Activated naive CD4-positive, alpha-beta T cell treated with anti-CD3 and anti-CD28 coated beads for 36 hours (primary cell): ENCODE measurements at places on chromosomes 11 and 22.

GRCh38 chr22:44930711-44931035, 79.1 kb downstream of the PHF21B start:
- no peaks in the 10 kb centered on the region for H3K27me3 ChIP-seq
- H3K27ac ChIP-seq, result no peak overlapping the region
- H3K4me3 ChIP-seq, result no peak overlapping the region
- no peaks in the 10 kb centered on the region for H3K4me1 ChIP-seq
- DNase-seq, result no peak
- no peaks in the 10 kb centered on the region for H3K36me3 ChIP-seq

DNA sequence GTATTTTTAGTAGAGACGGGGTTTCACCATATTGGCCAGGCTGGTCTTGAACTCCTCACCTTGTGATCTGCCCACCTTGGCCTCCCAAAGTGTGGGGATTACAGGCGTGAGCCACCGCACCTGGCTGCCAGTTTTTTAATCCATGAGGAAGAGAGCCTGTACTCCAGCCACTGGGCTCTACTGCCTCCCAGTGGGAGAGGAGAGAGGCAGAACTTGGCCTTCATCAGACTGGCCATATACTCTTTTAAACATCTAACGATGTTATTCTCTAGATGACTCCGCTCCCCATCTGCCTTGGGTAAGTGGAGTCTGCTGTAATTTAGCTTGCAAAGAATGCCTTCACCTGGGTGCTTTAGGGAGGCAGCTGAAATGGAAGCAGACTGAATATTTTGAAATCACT, 34.6 kb downstream of the SLC6A5 start:
- H3K36me3 ChIP-seq, result no peaks in the 10 kb centered on the region
- no peaks in the 10 kb centered on the region for H3K4me1 ChIP-seq
- no peak overlapping the region for H3K27ac ChIP-seq
- H3K4me3 ChIP-seq, result no peak overlapping the region

DNA sequence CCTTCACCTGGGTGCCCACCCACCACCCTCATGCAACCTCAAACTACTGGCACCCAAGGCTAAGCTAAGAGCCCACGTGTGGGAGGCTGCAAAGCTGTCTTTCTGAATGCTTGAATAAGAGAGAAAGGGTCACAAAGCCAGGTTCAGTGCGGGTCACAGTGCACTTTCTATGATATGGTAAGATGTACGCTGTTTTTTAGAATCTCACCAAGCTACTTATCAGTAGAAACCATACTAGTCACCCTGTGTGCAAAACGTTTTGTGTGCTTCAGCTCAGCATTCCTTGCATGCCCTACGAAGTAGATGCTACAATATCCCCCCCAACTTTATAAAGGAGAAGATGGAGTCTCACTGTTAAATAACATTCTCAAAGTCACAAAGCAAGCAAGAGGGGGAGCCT, 14.9 kb downstream of the P2RX3 start:
- no peak for DNase-seq
- H3K4me3 ChIP-seq, result no peak overlapping the region
- H3K36me3 ChIP-seq, result peaks cover 1% of the 10 kb centered on the region
- H3K4me1 ChIP-seq, result peaks cover 3% of the 10 kb centered on the region
- no peak overlapping the region for H3K27ac ChIP-seq

DNA sequence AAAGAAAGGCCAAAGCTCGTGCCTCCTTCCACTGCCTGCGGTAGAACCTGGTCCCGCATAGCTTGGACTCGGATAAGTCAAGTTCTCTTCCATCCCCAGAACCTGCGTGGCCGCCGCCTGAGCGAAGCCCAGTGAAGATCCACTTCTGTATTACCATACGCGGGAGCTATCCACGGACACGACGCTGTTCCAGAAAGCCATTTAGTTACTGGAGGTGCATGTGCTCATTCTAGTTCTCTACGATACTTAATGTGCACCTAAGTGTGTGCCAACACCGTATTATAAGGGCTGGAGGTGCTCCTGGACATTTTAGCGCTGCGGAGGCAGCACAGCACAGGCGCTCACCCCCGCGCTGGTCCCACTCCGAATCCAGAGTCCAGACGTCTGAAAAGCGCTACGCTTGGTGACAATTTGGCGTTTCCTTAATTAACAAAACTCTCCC, 1.4 kb downstream of the WT1 start:
- H3K4me3 ChIP-seq, result no peak overlapping the region
- H3K27me3 ChIP-seq, result peaks cover 75% of the 10 kb centered on the region
- H3K27ac ChIP-seq, result no peak overlapping the region
- peaks cover 41% of the 10 kb centered on the region for H3K4me1 ChIP-seq

DNA sequence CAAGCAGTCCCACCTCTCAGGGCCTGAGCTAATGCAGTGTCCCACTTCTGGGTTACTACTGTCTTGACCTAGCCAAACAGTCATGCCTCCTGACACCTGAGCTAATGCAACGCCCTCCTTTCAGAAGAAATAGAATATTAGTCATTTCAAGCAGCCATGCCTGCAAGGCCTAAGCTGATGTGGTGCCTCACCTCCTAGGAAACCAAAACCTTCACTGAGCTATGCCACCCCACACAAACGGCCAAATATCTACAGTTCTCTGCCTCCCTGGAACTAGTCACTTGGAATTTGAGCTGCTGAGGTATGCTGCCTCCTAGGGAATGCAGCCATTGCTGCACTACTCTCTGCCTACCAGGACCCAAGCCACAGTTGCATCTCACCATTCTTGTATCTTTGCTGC, 8.3 kb upstream of the MS4A6E start:
- H3K27ac ChIP-seq, result no peak overlapping the region
- H3K27me3 ChIP-seq, result peaks cover 21% of the 10 kb centered on the region

DNA sequence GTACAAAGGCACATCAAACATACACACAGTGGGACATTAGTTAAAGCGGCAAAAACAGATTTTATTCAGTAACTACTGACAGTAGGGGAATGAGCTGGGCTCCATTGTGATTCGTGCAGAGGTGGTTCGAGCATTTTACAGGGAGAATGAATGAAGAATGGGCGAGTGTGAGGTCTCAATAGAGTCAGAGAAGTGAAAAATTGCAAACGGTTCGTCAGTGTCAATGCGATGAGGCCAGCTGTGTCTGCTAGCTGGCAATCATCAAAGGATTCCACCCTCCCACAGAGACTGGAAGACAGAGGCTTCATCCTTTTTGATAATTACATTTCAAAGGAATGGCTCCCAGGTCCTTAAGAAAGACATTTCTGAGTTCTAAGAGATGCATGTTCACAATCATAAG, 17.4 kb downstream of the OR4D9 start:
- H3K36me3 ChIP-seq, result no peaks in the 10 kb centered on the region
- peaks cover 2% of the 10 kb centered on the region for H3K27me3 ChIP-seq
- H3K27ac ChIP-seq, result no peak overlapping the region
- no peaks in the 10 kb centered on the region for H3K4me1 ChIP-seq
- H3K4me3 ChIP-seq, result no peak overlapping the region

DNA sequence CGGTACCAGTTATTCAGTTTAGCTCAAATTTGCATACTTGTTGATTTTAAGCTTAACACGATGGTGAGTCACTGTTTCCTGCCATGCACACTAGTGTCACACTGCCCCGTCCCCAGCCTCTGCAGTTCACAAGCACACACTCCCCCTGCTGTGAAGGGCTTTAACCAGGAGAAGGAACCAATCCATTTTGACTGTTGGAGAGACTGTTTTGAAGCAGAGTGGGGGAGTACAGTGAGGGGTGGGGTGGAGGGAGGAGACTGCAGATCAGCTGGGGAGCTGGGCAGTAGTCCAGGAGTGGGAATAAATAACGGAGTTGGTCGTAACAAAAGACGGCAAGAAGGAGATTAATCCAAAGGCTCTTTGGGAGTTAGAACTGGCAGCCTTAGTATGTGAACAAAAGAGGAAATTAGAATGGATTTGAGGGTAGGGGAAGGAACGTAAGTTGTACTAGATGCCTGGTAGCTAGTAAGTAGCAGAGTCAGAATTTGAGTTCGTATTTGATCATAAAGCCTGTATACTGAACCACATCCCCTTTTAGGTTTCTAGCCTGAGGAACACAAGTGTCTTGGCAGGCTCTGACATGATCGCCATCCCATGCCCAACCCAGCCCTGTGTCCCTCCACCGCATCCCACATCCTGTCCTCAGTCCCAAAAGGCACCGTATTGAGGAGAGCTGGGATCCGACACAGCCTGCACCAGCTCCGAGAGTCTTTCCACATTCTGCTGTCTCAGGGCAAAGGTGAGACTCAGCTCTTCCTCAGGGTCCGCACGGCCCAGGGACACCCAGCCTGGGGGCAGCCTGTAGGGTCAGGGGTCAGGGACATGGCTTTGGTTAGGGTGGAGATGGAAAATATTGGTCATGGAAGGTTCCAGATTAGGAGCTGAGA, 862 bp downstream of the TPP1 start:
- H3K4me3 ChIP-seq, result no peak overlapping the region
- DNase-seq, result peak; percentile 76
- H3K36me3 ChIP-seq, result peaks cover 5% of the 10 kb centered on the region
- no peaks in the 10 kb centered on the region for H3K27me3 ChIP-seq
- no peak overlapping the region for H3K27ac ChIP-seq

DNA sequence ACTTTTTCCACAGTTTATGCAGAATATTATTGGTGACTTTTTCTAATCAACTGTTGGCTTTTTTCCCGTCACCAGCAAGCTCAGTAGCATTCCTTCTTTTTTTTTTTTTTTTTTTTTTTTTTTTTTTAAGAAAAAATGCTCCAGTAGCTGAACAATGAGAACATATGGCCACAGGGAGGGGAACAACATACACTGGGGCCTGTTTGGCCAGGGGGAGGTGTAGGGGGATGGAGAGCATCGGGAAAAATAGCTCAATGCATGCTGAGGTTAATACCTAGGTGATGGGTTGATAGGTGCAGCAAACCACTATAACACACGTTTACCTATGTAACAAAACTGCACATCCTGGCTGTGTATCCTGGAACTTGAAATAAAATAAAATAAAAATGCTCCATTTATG, 82.5 kb downstream of the ARHGAP42 start:
- no peaks in the 10 kb centered on the region for H3K36me3 ChIP-seq
- no peak for DNase-seq
- H3K27me3 ChIP-seq, result peaks cover 4% of the 10 kb centered on the region
- no peak overlapping the region for H3K27ac ChIP-seq
- H3K4me3 ChIP-seq, result no peak overlapping the region
- H3K4me1 ChIP-seq, result no peaks in the 10 kb centered on the region

- no peak overlapping the region for H3K27ac ChIP-seq
- DNase-seq, result no peak
- no peaks in the 10 kb centered on the region for H3K36me3 ChIP-seq
- no peaks in the 10 kb centered on the region for H3K4me1 ChIP-seq
Measured at GRCh38 chr22:48432781-48433518, 1394.7 kb downstream of the BRD1 start.

DNA sequence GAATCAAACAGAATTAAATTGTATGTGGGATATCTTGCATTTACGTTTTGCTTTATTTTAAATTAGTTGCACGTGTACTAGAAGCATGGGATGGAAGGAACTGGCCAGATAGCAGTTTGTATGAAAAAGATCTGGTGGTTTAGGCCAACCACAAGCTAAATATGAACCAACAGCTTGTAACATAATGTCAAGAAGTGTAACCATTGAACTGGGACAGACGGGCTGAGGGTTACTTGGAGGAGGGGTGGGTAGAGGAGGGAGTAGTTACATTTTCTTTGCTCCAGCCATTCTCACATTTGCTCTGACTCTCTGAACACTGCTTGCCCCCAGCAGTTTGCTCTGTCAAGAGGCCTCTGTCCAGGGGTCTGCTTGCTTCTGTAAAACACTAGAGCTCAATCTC, 31.7 kb upstream of the CXCR5 start:
- peaks cover 5% of the 10 kb centered on the region for H3K4me1 ChIP-seq
- H3K27ac ChIP-seq, result no peak overlapping the region
- H3K27me3 ChIP-seq, result no peaks in the 10 kb centered on the region
- no peak overlapping the region for H3K4me3 ChIP-seq
- H3K36me3 ChIP-seq, result no peaks in the 10 kb centered on the region

GRCh38 chr22:36486619-36487384, 5.4 kb upstream of the TXN2 start:
- H3K27me3 ChIP-seq, result no peaks in the 10 kb centered on the region
- DNase-seq, result peak; percentile 70
- H3K4me3 ChIP-seq, result no peak overlapping the region
- peaks cover 3% of the 10 kb centered on the region for H3K4me1 ChIP-seq

DNA sequence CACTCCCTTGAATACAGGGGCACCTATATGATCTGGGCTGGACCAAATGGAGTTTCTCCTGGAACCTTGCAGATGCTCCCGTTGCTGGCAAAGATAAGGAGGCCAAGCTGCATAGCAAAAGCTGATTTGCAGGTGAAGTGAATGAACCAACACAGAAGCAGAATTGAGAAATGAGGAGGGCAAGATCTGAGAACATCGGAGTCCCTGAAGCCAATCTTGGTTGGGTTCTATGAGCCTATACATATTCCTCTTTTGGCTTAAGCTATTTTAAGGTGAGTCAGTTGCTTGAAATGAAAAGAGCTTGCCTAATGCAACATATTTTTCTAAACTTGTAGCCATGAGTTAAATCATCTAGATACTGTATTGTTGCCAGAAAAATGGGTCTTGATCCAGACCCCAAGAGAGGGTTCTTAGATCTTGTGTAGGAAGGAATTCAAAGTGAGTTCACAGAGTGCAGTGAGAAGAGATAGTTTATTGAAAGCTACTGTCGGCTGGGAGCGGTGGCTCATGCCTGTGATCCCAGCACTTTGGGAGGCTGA, 23.5 kb downstream of the WEE1 start:
- peaks cover 20% of the 10 kb centered on the region for H3K4me1 ChIP-seq
- H3K4me3 ChIP-seq, result no peak overlapping the region
- no peaks in the 10 kb centered on the region for H3K36me3 ChIP-seq
- DNase-seq, result no peak

GRCh38 chr22:43828998-43829782, 17.1 kb upstream of the EFCAB6 start:
- H3K27me3 ChIP-seq, result peaks cover 5% of the 10 kb centered on the region
- H3K4me1 ChIP-seq, result no peaks in the 10 kb centered on the region
- H3K36me3 ChIP-seq, result no peaks in the 10 kb centered on the region
- DNase-seq, result no peak

- no peaks in the 10 kb centered on the region for H3K4me1 ChIP-seq
- no peak overlapping the region for H3K4me3 ChIP-seq
- no peak overlapping the region for H3K27ac ChIP-seq
- H3K27me3 ChIP-seq, result peaks cover 3% of the 10 kb centered on the region
- H3K36me3 ChIP-seq, result no peaks in the 10 kb centered on the region
Measured at GRCh38 chr11:83611031-83611430, 324.9 kb upstream of the CCDC90B start.

DNA sequence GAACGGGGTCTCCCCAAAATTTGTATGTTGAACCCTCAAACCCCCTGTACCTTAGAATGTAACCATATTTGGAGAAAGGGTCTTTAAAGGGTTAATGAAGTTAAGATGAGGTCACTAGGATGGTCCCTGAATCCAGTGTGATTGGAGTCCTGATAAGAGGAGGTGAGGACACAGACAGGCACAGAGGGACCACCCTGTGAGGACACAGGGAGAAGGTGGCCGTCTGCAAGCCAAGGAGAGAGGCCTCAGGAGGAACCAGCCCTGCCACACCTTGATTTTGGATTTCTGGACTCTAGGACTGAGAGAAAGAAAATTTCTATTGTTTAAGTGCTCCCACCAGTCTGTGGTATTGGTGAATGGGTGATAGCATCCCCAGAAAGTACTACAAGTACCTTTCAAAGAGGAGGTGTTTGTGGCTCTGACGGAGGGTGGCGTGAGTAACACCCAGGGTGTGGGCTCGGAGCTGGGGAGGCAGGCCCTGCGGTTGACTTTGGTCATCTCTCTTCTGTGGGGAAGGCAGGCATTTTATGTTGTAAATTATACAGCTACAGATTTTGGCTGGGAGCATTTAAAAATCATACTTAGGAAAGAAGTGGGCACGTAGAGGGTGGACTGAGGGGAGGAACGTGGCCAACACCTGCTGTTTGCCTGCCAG, 13.8 kb downstream of the MRGPRF start:
- H3K27me3 ChIP-seq, result no peaks in the 10 kb centered on the region
- DNase-seq, result no peak
- H3K4me3 ChIP-seq, result no peak overlapping the region
- no peaks in the 10 kb centered on the region for H3K4me1 ChIP-seq

- no peaks in the 10 kb centered on the region for H3K36me3 ChIP-seq
- DNase-seq, result peak; percentile 69
- H3K27me3 ChIP-seq, result peaks cover 3% of the 10 kb centered on the region
- H3K4me1 ChIP-seq, result peaks cover 10% of the 10 kb centered on the region
- no peak overlapping the region for H3K4me3 ChIP-seq
Measured at GRCh38 chr11:45527898-45528297, 137.5 kb downstream of the CHST1 start.
